ENCODE measurements at places on chromosomes 6 and 20.

GRCh38 chr6:4381381-4381780, 246.0 kb upstream of the ECI2 start:
- no peak for DNase-seq

DNA sequence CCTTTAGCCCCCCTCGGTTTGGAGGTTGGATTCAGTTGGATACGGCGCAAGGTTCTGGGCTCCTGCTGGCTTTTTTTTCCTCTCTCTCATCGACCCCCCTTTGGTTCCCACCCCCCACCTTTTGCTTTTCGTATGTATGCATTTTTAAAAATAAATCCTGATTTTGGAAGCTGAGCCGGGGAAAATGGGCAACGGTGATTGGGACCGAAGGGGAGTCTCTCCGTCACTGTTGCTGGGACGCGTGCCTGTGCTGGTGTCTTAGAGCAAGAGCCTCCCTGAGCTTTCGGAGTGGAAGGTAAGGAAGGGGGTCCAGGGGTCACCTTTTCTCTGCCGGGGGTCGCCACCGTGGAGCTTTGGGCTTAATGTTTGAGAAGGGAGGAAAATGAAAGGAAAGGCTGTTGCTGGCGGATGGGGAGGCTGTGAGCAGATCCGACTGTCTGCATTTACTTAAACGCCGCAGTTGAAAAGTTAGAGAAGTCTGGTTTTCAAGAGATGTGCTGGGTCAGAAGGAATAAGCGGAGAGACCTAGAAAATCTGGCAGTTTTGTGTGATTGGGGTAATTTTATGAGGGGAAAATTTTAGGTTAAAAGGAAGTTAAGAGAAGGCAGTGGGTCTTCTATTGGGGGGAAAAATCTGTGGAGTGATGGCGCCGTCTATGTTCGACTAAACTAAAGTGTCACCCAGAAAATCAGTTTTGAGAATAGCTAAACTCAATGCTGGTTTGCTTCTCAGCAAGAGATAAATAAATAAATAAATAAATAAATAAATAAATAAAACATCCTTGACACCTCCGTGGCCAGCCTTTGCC, 828 bp downstream of the ADGRB3 start:
- no peak for DNase-seq

GRCh38 chr6:92521553-92521952, 897.8 kb downstream of the EPHA7 start:
- no peak for DNase-seq

- DNase-seq: no peak
Measured at GRCh38 chr6:166413491-166413951, 30.8 kb upstream of the MPC1 start.

DNA sequence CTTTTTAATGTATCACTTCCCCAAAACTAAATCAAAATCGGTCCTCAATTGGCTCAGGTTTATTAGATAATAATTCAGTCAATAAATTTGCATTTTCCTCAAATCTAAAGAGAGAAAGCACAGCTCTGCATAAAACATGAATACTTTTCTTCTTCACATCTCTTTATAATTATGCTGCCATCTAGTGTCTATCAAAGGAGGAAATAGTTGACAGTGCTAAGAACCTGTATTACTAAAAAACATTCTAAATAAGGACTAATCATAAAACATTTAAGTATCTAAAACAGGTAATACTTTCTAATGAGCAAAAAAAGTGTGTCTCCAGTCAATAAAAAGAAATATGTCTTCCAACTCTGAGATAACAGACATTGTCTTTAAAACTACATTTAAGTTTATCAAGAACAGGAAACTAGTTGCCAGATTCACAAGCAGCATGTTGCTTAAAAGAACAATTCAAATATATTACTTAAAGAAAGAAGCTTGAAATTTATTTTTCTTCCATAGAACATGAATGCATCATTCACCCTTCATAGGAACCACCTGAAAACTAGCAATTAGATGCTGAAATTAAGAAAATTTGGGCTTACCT, 56.5 kb upstream of the DST start:
- no peak for DNase-seq

DNA sequence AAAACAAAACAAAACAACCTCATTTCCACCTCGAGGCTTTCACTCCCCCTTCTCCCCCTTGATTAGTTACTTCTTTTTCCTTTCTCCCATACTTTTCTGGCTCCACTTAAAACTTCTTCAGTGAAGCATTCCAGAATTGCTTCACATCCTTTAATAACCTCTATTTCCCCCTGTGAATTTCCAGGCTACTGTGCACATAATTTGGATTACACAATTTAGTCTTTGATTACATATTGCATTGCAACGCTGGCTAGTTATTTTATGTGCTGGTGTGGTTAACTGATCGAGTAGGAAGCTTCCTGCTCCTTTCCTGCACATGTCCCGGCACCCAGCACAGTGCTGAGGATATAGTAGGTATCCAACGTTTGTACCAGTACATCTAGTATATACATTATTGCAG, 28.1 kb upstream of the EEF1E1 start:
- DNase-seq: no peak

- DNase-seq: no peak
Measured at GRCh38 chr6:168088161-168089053, 9.4 kb upstream of the FRMD1 start.

DNA sequence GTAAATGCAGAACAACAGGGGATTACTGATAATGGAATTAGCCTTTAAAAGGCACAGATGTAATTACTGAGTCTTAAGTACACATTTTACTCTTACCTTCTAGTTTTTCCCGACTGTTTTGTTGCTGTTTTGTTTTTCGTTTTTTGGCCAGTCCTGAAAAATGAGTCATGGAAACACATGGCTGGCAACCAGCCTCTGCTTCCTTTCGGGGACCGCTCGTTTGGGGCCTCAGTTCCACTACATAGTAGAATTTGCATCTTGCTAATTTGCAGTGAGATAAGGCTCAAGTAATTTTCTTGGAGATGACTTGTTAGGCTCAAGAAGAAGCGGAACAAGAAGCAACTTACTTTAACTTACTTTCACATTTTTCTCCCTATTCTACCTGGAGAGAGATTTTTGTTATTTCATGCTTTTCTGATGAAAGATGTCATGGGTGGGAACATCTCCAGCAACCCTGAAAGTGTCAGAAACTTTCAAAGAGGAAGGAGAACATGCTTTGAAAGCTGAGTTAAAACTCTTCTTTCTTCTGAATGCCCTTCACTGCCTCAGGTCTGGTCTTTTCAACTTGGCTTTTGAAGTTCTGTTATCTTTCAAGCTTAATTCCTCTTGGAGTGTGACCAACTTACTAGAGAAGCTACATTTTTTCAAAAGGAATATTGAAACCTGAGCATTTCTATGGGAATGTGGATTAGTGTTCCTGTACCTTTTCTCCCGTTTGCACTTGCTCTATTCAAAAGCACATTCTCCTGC, 71.5 kb upstream of the HDAC2 start:
- DNase-seq: no peak

DNA sequence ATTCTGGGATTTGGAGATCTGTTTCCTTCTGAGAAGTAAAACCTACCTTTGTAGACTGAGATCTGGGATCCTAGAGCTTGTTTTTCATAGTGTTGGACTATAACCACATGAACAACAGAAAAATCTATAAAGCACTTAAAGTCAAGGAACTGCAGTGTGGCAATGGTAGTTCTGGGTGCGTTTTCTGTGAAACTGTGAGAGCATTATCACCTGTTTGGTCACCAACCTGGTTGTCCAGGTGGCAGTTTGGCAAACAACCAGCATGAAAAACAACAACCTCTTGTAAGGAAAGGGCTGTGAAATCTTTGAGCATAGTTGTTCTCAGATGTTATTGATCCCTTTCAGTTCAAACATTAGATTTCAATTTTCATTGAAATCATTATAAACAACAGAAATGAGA, 215.8 kb upstream of the CITED2 start:
- no peak for DNase-seq

DNA sequence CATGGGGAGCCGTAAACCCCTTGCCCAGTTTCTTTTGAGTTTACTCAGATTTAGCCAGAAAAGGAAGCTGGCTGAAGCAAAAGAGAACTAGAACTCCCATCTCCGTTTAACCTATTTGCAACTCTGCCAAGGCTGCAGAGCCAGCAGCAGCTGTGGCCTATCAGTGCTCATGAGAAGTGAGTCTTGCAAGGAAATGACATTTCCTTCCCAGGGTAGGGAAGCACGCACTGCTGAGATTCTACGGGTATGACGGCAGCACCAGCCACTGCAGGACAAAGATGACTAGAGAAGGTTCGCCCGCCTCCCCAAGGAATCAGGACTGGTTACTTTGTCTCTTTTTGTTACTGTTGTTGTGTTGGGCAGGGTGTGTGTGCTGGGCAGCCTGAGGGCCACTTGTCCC, 47.6 kb downstream of the PPP1R3G start:
- DNase-seq: no peak

DNA sequence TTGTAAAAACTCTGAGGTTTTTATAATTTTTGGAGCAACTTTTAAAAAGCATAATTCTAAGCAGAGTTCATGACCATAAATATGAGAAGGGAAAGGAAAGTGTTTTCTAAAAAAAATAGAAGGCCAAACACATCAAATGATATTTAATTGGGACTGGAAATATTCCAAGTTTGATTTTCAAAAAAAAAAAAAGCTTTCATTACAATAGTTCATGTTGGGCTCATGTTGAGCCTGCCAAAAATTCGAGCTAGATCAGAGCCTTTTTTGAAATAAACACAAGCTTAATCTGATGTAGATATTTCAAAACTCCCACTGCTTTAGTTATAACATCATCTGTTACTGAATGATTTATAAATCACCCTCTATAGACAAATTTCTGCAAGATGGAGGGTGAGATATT, 163.4 kb upstream of the DEFB112 start:
- DNase-seq: no peak

DNA sequence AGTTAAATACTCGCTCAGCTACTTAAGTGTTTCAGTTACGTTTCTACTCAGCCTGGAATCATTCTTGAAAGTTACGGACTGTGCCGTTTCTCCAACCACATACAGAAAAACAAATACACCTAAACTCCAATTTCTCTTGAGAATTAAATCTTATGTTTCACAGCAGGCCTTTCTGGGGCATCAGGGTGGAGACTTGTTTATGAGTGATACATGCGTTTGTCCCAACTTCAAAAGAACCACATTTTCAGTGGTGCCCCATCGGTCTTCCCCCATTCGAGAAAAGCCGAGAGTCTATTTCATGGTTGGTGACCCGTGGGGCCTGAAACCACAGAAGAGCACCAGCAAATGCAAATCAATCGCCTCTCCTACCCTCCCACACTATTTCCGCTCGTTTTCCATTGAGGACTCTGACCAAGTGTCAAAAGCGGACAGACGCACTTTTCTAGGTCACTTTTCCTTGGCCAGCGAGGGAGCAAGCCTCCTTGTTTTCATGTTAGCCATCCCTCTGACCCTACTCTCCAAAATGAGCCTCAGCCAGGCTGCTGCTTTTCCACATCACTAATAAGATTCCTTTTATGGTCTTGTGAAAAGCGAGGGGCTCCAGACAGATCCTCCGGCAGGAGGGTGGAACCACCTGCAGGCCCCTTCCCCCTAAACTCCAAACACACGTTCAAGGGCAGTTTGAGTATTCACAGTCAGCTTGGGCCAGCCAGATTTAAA, 3.1 kb downstream of the JAG1 start:
- no peak for DNase-seq

GRCh38 chr6:2790588-2791449, 25.6 kb downstream of the WRNIP1 start:
- DNase-seq: no peak

GRCh38 chr6:115945306-115945705, 115.4 kb downstream of the FRK start:
- DNase-seq: no peak

DNA sequence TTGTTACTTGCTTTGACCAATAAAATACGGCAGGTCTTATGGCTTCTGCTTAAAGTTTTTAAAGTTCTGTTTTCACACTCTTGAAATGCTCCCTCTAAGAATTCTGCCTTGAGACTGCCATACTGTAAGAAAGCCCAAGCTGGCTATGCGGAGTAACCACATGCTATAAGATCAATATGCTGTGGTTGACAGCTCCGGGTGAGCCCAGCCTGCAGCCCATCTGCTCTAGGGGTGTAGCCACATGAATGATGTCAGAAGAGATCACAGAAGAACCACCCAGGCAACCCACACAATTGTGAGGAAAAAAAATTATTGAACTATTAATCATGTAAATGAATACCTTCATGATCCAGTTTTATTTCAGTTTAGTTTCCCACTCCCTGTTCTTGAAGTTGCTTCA, 26.1 kb upstream of the SH3BGRL2 start:
- DNase-seq: no peak

DNA sequence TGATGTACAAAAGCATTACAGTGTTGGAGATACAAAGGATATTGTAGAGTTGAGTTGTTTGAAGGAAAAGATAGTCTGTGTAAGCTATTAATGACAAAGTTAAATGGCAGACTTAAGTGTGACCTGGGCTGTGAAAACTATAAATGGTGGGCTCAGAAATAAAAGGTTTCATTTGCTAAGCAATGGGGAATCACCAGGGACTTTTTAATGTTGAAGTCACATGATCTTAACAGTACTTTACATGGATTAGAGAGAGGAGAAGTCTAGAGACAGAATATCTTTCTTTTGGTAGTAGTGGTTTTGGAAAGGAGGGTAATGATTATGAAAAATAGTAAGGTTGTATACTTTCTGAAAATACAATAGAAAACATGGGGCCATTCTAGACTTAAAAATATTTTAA, 67.1 kb downstream of the SCAF8 start:
- DNase-seq: no peak

- DNase-seq: no peak
Measured at GRCh38 chr6:40963019-40963418, 76.0 kb downstream of the UNC5CL start.

DNA sequence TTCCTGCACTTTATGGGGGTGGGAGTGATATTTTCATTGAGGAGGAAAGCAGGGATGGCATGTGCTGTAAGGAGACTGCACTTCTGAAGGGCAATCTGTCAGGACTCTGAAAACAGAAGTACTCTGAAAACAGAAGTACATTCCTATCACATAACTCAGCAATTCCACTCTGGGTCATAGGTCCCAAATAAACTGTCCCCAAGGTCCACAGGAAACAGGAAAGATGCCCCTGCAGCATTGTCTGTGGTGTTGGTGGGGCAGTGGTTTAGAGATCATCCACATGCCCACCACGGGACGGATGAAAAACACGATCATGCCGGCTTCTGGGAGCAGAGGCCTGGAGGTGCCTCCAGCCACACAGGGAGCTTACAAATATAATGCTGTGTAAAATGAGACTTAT, 150.3 kb downstream of the OTOR start:
- no peak for DNase-seq

- DNase-seq: no peak
Measured at GRCh38 chr20:41306061-41306727, 11.3 kb downstream of the ZHX3 start.

GRCh38 chr6:25968769-25969168, 6.2 kb downstream of the TRIM38 start:
- DNase-seq: no peak

- DNase-seq: no peak
Measured at GRCh38 chr6:24497254-24497970, 2.6 kb downstream of the ALDH5A1 start.

DNA sequence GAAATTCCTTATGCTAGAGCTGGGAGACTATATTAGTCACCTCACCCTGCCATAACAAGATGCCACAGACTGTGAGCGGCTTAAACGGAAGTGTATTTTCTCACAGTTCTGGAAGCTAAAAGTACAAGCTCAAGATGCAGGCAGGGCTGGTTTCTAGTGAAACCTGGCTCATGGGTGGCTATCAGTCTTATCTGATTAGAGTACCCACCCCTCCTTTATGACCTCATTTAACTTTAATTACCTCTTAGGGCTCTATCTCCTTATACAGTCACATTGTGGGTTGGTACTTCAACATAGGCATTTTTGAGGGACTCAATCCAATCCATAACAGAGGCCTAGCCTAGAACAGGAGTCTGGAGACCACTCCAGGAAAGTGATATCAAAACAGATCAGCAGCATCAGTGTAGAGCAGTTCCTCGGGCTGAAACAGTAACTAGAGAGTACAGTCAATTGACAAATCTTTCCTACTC, 2.3 kb upstream of the SNRNP48 start:
- DNase-seq: no peak
